ENCODE measurements at places on chromosomes 12 and 14.

DNA sequence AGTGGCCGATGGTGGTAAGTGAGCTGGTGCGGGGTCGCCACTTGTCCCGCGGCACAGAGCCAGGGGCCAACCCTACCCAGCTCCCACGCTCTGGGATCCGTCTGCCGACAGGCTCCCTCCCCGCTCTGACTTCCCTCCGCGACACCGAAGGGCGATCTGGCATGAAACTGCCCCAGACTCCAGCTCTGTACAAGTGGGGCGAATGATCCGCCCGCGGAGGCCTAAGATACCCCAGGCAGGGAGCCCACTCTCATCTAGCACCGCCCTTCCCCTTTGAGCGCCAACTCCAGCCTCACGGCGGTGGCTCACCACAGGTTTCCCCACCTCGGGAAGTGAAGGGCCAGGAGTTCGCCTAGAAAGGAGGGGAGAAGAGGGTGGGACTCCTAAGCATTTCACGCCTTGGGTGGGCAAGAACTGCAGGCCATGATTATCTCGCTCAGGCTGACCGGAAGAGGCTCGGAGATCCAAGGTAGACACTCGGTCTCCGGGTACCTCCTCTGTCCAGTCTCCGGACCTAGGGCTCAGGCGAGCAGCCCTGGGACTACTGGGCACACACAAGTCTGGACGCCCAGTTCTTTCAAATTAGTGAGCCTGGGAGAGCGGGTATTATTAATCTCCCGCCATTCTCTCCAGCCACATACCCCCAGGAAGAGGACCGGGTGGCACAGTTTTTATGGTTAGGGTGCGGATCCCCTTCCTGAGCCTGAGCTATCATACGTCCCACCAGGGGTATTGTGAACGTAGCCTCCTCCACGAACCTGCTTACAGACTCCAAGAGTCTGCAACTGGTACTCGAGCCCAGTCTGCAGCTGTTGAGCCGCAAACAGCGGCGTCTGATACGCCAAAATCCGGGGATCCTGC, 849 bp downstream of the WNT1 start:
- no peak for DNase-seq

GRCh38 chr12:52207895-52208294, 16.1 kb upstream of the KRT80 start:
- no peak for DNase-seq

DNA sequence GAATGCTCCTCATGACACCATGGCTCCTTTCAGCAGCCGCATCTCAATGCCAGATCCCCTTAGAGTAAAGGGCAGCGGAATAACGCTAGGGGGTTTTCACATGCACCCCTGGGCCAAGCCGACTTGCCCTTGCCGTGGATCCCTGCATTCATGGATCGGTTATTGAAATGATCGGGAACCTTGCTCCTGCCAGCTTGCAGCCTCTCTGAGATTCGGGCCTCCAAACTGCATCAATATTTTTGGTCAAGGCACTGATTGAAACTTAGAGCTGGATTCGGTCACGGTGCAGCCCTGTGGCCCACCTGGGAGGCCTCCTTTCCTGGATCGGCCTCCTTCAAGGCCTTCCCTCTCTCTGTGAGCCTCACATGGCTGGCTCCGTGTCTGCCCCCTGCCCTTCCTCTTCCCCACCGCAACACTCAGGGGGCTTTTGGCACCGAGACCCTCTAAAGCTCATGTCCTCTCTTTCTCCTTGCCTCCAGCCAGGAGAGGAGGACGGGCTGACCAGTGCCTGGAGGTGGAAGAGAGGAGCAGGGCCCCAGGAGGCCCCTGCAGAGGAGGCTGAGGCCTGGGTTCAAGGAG, 1.8 kb downstream of the PTPN6 start:
- DNase-seq: no peak

DNA sequence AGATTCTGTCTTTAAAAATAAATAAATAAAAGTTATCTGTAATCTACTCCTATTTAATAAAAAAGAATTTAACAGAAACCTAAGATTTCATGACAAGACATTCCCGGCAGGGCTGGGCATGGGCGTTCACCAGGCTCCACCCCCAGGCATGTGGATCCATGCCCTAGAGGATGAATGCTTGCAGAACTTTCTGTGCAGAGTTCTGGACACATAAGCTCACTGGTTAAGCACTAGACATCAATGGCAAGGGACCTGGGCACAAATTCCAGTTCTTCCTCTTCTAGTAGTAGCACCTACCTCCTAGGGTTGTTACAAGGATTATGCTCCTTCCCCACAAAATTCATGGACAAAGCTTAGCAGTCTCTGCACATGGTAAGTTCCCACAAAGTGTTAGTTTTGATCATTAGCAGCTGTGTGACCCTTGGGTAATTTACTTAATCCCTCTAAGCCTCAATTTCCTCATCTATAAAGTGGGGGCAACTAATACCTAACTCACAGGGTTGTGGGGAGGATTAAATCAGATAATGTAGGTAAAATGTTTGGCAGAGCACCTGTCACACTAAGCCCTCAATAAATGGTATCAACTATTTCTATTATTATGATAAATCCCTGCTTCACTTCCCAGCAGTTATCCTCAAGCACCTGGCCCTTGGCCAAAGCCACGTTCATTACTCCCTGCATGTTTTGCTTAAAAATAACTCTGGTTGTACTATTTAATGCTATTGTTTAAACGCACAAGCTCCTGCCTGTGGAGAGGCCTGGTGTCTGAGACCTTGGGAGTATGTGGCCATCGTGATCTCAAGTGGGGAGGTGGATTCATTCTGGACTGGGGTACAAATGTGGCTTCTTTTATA, 9.8 kb downstream of the GALNT6 start:
- no peak for DNase-seq
